Gastrocnemius medialis (tissue), 4 donors: ENCODE measurements at places on chromosomes 7 and 10. TPM values are rescaled to one million over a fixed set of nuclear protein-coding genes. Genes with fewer than 3 reads are reported as not detected.

DNA sequence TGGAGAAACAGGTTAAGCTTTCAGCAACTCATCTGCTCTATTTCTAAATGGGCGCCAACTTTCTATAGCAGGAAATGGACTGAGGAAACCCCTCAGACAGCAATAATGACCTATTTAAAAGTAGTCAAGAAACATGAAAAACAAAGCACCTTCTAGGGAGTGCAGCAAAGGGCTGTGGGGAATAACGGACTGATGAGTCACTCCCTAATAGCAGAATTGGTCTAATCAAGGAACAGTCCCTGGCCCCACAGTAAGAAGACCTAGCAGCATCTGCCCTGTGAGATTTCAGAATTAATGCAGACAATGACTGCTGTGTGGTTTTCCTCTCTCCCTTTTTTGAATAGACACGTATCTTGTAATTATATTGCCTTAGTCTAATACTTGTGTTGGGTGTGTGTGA lies 602.9 kb downstream of the IPMK start:
- no peaks in the 10 kb centered on the region for H3K36me3 ChIP-seq
- H3K27me3 ChIP-seq, result no peaks in the 10 kb centered on the region
- H3K4me3 ChIP-seq, result no peak overlapping the region
- no peaks in the 10 kb centered on the region for H3K4me1 ChIP-seq
- DNase-seq, result no peak
- H3K27ac ChIP-seq, result no peak overlapping the region

DNA sequence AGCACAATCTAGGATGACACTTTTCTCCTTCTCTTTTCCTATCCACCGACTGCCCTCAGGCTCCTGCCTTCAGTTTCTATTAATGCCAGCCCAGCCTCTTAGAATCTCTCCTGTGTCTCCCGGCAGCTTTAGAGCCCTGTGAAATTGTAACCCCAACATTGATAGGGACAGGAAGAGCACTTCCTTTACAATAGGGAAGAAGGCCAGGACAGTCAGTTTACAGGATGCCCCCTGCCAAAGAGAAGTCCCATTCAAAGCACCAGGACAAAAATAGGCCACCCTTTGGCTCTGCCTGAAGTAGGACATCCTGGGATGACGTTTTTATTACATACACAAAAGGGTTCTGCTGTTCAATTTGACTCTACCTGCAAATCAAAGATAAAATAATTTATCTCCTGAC lies 64.7 kb upstream of the ANK3 start:
- no peak for DNase-seq
- H3K4me1 ChIP-seq, result peaks cover 9% of the 10 kb centered on the region
- H3K4me3 ChIP-seq, result peak overlapping the region; percentile 10
- H3K36me3 ChIP-seq, result no peaks in the 10 kb centered on the region
- H3K27me3 ChIP-seq, result no peaks in the 10 kb centered on the region

- no peak overlapping the region for H3K27ac ChIP-seq
- no peaks in the 10 kb centered on the region for H3K27me3 ChIP-seq
- H3K4me1 ChIP-seq, result peaks cover 9% of the 10 kb centered on the region
- H3K36me3 ChIP-seq, result peaks cover 2% of the 10 kb centered on the region
- DNase-seq, result no peak
Measured at GRCh38 chr10:48404646-48405045, 98.2 kb downstream of the MAPK8 start.

DNA sequence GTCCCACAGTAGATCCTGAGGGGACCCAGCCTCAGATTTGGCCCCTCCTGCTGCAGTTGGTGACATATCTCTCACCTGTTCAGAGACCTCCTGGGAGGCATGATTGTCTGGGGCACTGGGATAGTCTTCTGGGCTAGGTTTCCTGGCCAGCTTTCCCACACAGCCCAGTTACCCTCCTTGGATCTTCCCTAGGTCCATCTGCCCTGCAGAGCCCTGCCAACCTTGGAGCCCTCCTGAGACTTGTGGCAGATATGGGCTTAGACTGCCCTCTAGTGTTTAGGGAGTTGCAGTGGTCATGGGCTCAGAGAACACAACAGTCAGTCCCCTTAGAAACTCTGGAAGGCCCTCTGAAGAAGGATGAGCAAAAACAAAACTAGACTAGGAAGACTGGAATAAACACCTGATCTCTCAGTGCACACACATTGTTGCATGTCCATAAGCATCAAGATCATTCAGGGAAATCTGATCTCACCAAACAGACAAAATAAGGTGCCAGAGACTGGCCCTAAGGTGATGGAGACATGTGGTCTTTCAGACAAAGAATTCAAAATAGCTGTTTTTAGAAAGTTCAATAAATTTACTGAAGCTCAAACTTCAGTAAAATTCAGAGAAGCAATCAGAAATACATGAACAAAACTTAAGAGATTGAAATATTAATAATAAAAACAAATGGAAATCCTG lies 324.6 kb downstream of the ATRNL1 start:
- H3K4me1 ChIP-seq, result no peaks in the 10 kb centered on the region
- no peak overlapping the region for H3K4me3 ChIP-seq
- DNase-seq, result no peak
- H3K27ac ChIP-seq, result no peak overlapping the region
- no peaks in the 10 kb centered on the region for H3K27me3 ChIP-seq
- H3K36me3 ChIP-seq, result no peaks in the 10 kb centered on the region

DNA sequence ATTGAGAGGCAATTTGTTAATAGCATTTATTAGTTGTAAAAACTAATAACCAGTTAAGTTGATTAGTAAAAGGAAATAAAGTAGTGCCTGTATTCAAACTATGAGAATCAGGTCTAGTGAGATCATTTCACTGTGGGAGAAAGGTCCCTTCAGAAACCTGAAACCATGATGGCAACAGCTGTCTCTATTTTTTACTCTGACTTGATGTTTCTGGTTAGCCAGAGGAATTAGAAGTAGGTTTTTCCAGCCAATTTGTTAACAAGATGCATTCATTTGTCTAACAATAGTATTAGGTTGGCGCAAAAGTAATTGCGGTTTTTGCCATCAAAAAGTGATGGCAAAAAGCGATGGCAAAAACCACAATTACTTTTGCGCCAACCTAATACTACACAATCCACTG lies 272.2 kb upstream of the YAE1 start:
- H3K27ac ChIP-seq, result no peak overlapping the region
- no peak overlapping the region for H3K4me3 ChIP-seq
- DNase-seq, result no peak
- no peaks in the 10 kb centered on the region for H3K36me3 ChIP-seq

The WBP1L gene
- 149 TPM for total RNA-seq

The MYL7 gene
- total RNA-seq, result 2.6 TPM
